ENCODE measurements at places on chromosomes 2 and 18. TPM values are rescaled to one million over a fixed set of nuclear protein-coding genes. Genes with fewer than 3 reads are reported as not detected.

GRCh38 chr18:79812052-79812451 is 14.3 kb downstream of the KCNG2 start:
- no peak for DNase-seq

DNA sequence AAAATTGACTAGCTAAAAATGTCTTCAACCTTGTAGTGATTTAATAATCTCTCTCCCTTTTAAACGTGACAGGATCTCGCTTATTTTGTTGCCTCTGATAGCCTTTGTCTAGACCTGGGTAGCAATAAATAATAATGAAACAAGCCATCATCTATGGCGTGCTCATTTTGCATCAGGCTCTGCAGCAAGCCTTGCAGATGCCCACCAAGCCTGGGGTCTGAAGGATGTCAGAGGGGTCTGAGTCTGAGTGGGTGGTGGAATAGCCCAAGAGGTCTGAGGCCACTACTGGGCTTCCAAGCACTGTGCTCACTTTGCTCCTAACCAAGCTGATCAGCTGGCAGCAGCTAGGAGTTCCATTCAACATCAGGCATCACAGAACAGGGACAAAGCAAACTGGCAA is 109.4 kb downstream of the GYPC start:
- DNase-seq: no peak

- no peak for DNase-seq
Measured at GRCh38 chr18:48961547-48961946, 10.8 kb upstream of the SMAD7 start.

DNA sequence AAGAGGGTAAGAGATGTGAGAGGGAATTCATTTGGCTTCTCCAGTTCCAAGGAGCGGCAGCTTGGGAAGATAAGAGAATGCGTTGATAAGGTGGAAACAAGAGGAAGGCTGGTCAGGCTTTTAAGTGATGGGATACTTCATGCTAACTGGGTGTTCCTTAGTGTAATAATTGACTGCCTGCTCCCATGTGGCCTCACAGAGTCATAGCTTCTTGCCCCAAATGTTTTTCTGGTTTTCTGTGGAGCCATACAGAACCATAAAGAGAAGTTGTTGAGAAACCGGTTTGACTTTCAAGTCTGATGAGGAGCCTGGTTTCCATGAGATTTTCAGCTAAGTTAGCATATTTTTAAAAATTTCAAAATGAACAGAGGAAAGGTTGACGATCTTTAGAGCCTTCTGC is 97.5 kb upstream of the ZFP36L2 start:
- no peak for DNase-seq

GEN1 gene
- total RNA-seq: 101 TPM

IL1RL1 gene
- total RNA-seq: not detected

CIDEA gene
- total RNA-seq: not detected

CD8B gene
- not detected for total RNA-seq
